ENCODE measurements at places on chromosomes 12 and 14.

GRCh38 chr14:53365486-53366130 lies 212.5 kb upstream of the DDHD1 start:
- DNase-seq = no peak

DNA sequence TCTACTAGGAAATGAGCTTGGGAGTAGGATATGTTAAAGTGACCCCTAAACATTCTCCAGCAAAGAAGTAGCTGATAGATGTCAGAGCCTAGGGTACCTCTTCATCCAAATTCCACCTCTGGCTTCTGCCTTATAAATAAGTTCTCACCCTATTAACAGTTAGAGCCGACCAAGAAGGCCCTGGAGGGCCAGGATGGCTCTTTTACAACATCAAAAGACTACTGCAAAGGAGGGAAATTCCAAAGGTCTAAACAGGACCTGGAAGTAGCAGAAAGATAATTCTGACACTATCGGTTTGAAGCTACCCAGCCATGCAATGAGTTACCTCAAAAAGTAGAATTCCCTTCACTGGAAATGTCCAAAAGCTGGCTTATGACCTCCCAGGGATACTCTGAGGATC lies 90.0 kb downstream of the PPM1H start:
- no peak for DNase-seq

DNA sequence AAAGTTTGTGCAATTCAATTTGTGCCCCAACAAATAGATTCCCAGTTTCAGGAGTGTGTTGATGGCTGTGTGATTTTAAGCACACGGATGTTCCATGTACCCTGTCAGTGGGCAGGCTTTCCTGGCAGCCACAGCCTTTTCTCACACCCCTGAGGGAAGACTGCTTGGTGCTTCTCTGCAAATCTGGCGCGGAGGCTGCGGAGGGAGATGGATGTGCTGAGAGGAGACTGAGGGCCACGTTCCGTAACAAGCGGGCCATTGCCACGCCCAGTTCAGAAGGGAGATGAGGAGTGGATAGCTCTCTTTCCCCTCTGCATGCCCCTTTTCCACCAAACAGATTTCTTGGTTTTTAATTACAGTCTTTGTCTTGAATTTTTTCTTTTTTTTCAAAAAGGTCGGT lies 89.1 kb downstream of the BEGAIN start:
- DNase-seq = no peak

GRCh38 chr12:28793581-28794151 lies 355.4 kb upstream of the FAR2 start:
- DNase-seq = no peak

DNA sequence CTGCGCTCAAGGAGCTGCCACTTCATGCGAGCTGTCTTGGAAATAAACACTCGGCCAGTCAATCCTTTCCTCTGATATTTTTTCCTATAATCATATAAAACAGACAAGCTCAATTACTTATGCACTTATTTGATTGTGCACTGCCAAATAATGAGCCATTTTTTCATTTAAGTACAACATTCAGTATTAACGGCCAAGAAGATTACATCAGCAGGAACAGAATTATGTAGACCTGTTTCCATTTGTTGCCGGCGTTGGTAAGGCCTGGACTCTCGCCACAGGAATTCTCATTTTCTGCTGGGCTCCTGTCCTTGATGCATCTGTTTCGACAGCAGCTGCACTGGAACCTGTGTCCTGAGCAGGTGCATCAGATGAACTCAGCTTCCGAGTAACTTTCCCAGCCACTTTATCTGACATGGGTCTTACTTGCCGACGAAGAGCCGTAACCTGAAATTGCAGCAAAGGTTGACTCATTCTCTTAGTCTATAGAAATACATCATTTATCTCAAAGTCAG lies 110.2 kb downstream of the KIF21A start:
- DNase-seq = no peak

DNA sequence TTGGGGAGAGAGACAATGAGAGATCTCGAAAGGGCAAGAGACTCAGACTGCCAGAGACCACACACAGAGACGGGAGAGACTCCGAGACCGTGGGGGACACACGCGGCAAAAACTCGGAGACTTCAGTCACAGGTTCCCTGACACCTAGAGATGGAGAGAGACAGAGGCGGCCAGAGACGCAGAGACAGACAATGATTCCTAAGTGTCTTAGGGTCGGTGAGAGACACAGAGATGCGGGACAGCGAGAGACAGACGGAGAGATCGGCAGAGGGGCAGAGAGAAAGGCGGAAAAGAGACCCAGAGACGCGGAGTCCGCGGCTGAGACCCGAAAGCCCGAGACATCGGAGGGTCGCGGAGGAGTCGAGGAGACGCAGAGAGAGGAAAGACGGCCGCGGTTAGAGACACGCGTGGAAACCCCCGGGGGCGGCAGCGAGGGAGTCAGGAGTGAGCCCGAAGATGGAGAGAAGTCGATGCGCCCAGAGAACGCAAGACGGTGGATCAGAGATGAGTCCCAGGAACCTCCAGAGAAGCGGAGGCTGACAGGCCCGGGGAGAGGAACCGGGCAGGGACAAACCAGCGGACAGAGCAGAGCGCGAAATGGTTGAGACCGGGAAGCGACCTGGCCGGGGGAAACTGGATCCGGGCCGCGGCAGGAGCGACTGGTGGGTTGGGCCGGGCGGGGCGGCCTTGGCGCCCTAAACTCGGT lies 7.8 kb downstream of the LHX5 start:
- DNase-seq = no peak

DNA sequence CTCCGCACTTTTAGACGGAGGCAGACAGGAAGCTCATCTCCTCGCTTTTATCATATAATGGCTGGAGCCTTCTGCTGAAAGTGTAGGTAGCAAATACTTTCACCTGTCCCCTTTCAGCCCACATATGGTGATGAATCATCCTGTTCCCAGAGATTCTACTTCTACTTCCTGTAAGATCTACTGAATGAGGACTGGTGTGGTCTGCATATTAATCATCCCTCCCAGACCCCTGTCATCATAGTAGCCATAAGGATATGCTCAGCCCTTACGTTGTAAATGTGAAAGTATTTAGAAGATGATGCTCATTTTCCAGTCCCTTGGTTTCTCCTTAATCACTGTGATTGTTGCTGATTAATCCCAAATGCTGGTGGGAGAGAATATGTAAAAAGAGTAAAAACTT lies 268.2 kb upstream of the GRIP1 start:
- no peak for DNase-seq

GRCh38 chr14:91870001-91870400 lies 2.7 kb upstream of the TC2N start:
- no peak for DNase-seq

DNA sequence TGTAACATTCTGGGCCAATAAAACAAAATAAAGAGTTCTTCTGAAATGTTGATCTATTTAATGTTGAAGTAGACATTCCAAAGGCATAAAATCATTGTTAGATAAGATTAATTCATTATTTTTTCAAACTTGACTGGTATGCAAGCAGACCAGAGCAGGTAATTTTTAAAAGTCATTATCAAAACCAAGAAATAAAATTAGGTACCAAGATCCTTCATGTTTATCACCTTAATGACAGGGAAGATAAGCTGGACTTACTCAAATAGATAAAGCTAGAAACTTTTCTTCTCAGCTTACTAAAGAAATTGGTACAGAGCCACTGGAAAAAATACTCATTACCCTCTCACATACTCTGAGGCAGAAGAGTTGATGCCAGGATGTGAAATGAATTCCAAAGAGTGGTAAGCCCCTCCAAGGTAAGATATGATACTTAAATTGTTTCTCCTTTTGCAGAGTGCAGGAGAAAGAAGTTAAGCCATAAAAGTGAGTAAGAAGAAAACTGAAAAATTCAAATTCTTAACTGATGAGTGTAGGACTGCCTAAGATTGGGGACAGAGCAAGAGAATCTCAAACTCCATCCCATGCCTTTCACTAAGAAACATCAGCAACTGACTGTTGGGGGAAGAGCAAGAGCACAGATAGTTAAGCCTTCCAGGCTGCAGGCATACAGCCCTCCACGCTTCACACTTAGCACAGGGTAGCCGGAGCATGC lies 111.9 kb downstream of the SLC41A2 start:
- no peak for DNase-seq

All from stimulated activated CD4-positive, alpha-beta T cell treated with anti-CD3 and anti-CD28 coated beads, TNF-alpha, amount 100 ng/mL, for 1 hour (primary cell).